Stimulated activated CD8-positive, alpha-beta memory T cell treated with anti-CD3 and anti-CD28 coated beads, Interleukin-12 subunit alpha, Interleukin-12 subunit beta, amount 100 ng/mL, for 4 hours (primary cell): ENCODE measurements at places on chromosomes 2 and 18.
A peak's percentile ranks its signal among the peaks of the same experiment; 100 is the strongest.

- no peak for DNase-seq
Measured at GRCh38 chr18:42094875-42095274, 139.8 kb downstream of the PIK3C3 start.

DNA sequence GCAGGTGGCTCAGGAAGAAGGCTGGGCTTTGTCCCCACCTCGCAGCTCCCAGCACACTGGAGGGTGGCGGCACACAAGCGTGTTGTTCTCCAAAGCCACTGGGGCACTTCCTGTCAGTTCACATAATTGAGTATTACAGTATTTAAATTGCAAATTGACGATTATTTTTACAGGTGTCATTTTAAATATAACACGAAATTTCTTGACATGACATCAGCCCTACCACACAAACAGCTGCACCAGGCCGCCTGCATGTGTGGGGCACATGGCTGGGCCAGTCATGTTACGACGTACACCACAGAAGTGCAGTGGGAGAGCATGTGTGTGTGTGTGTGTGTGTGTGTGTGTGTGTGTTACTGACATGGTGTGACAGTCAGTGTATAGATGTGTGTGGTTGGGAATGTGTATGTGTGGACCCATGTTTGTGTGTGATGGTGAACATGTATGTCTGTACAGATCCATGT, 155.6 kb downstream of the TTC32 start:
- DNase-seq, result no peak

- no peak for DNase-seq
Measured at GRCh38 chr2:173150963-173151362, 75.3 kb downstream of the MAP3K20 start.

- no peak for DNase-seq
Measured at GRCh38 chr2:52288596-52288995, 1256.7 kb upstream of the NRXN1 start.

DNA sequence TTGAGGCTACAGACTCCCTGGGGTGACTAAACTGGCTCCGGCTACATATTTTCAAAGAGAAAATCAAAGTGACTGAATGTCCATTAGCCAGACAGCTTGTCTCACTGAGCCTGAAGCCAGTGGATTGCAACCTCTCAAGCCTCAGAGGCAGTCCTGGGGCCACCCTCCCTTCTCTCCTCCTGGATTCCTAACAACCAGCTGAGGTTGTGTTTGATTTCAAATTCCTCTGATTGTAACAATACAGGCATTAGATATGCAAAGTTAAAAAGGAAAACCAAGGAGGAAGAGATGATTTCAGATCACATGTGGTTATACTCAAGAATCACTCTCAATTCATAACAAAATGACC, 101.0 kb upstream of the LMAN1 start:
- no peak for DNase-seq

GRCh38 chr2:101152272-101153076, 1.3 kb upstream of the TBC1D8 start:
- DNase-seq, result no peak

DNA sequence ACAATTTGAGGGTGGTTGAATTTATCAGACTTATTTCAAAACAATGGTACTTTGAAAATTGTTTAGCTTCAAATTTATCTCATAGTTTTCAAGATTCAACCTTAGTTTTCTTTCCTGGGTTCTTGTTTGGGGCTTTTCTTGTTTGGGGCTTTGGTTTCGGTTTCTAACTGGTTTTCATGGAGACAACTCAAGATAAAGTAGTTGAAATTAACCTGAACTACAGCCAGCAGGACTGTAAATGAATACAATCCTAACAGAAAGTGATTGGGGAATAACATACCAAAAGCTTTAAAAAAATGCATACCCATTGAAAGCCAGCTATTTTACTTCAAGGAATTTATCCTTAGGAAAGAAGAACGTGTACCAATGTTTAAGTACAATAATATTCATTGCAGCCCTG, 133.5 kb upstream of the SLC14A2 start:
- DNase-seq, result no peak

GRCh38 chr2:216003876-216004696, 9.3 kb downstream of the MREG start:
- DNase-seq, result no peak

- DNase-seq, result no peak
Measured at GRCh38 chr18:23617412-23618014, 31.2 kb upstream of the NPC1 start.

GRCh38 chr18:57837917-57838548, 34.9 kb upstream of the ATP8B1 start:
- DNase-seq, result no peak

GRCh38 chr2:230356084-230356483, 29.1 kb downstream of the SP140L start:
- no peak for DNase-seq

DNA sequence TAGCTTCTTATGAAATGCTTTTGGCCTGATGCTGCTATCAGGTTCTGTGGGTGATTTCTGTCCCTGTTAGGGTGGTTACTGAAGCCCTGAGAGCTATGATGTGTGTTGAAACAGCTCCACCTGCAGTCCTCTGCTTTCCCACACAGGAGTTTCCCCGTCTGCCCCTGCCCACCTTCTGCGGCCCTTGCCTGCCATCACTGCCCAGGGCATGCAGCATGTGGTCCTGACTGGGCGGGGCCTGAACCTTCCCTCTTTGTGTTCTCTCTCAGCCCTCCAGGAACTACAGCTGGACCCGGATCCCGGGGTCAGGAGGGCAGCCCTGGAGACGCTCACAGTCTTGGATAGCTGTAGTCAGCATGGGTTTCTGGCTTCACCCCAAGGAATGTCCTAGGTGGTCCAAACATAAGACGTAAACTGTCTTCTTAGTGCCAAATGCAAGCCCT, 21.4 kb downstream of the HJURP start:
- DNase-seq, result no peak

- no peak for DNase-seq
Measured at GRCh38 chr18:76374330-76375281, 120.4 kb downstream of the ZNF516 start.

GRCh38 chr2:169771021-169771420, 27.6 kb upstream of the SSB start:
- DNase-seq, result no peak

GRCh38 chr2:16767789-16768476, 102.3 kb upstream of the CYRIA start:
- no peak for DNase-seq

DNA sequence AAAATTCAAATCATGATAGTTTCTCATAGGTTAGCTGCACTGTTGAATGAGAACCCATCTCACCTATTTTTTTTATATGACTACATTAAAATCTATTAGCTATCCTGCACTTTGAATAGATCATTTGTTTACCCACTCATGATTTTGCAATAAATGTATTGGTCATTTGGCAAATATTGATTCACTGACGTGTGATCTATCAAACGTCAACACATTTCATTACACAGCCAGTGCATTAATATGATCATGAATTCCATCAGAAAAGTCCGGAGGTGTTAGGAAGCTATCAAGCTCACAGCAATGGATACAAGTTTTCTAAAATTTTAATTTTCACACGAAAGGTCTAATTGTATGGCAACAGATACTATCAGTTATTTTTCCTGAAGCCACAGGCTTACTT, 128.2 kb upstream of the ID2 start:
- no peak for DNase-seq

DNA sequence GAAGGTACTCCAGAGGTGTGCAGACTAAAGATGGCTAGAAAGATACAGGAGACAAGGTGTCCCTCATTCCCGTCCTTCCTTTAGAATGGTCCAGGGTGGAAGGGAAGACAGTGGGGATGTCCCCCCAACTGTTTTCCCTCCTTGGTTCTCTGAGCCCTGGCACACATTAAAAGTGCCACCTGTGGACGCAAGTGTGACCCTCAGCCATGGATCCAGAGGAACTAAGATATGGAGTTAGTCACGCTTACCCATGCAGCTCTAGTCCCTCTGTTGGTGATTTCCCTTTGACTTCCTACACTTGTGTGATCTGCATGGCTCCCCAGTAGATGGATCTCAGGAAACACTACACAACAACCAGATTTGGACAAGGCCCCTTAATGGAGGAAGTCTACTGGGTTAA, 113.1 kb upstream of the SRD5A2 start:
- DNase-seq, result no peak

DNA sequence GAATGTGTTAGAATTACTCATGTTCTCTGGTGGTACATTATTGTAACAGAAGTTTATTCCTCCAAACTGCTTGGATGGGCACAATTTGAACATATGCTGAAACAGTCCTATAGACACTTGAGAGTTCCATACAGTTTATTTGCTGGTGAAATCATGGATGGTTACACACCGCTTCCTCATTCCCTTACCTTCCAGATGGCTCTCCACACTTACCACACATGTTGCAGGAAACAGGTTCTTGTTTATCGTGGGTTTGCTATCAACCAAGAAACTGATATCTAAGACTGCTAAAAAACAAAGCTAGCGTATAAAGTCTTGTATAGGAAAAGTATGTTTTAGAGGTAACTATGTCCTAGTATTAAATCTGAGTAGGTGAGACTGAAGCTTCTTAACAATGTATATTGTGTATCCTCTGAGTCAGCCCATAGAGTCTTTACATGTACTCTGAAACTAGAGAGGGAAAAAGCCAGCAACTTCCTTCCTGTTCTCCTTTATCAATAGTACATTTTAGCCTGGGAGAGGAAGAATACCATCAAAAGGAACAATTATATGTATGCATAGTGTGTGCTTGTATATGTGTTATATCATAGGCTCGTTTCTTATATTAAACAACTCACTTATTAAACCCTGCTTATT, 313.1 kb downstream of the PLCL1 start:
- DNase-seq, result no peak

DNA sequence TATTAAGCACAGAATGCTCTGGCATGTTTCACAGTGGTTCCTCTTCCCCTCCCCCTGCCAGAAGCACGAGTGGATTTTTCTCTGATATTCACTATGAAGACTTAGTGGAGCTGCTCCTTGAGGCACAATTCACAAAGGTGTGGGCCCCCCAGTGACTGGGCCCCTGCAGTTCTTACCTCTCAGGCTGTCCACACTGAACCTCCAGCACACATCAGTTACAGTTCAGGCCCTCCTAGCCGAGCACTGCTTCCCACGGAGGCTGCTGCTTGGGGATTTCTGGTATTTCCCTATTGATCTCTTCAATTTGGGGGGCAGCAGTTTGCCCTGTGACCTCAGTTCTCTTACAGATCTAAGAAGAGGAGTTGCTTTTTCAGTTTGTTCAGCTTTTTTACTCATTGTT, 236.1 kb downstream of the SH3RF3 start:
- no peak for DNase-seq

GRCh38 chr18:42080340-42080739, 125.3 kb downstream of the PIK3C3 start:
- no peak for DNase-seq

GRCh38 chr2:162840598-162841246, 2.2 kb upstream of the KCNH7 start:
- DNase-seq, result no peak

DNA sequence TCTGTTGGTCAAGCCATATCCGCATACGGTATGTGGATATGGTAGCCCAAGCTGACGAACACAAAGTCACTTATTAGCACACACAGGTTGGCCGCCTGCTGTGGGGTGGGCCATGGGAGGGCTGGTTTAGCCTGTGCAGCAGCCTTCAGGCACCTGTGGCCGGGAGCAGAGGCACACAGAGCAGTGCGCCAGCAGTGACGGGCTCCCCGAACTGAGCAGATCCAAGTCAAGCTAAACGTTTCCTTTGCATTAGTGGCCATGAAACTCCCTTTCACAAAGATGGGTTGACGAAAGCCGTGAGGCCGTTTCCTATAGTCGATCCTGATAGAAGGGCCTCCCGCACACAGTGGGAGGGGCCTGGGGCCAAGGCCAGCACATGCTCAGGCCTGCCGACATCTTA, 72.1 kb downstream of the TSHZ1 start:
- no peak for DNase-seq

GRCh38 chr2:160694631-160695030, 201.0 kb upstream of the RBMS1 start:
- DNase-seq, result no peak

- DNase-seq, result no peak
Measured at GRCh38 chr2:45700407-45701013, 49.0 kb downstream of the PRKCE start.

DNA sequence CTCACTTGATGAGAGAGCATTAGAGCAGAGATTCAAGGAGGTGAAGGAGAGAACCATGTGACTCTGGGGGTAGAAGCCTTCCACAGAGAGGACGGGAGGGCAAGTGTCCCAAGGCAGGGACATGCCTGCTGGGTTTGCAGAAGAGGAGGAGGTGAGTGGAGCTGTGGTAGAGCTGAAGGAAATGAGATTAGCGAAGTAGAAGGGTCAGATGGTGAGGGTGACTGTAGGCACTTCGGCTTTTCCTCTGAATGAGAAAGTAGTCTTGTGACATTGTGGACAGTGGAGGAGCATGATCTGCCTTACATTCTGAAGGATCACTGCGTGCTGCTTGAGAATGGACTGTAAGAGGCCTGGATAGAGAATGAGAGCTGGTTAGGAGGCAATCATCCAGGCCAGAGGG, 126.0 kb downstream of the NXPH2 start:
- no peak for DNase-seq

- DNase-seq, result no peak
Measured at GRCh38 chr18:21996351-21996826, 173.0 kb upstream of the GATA6 start.

DNA sequence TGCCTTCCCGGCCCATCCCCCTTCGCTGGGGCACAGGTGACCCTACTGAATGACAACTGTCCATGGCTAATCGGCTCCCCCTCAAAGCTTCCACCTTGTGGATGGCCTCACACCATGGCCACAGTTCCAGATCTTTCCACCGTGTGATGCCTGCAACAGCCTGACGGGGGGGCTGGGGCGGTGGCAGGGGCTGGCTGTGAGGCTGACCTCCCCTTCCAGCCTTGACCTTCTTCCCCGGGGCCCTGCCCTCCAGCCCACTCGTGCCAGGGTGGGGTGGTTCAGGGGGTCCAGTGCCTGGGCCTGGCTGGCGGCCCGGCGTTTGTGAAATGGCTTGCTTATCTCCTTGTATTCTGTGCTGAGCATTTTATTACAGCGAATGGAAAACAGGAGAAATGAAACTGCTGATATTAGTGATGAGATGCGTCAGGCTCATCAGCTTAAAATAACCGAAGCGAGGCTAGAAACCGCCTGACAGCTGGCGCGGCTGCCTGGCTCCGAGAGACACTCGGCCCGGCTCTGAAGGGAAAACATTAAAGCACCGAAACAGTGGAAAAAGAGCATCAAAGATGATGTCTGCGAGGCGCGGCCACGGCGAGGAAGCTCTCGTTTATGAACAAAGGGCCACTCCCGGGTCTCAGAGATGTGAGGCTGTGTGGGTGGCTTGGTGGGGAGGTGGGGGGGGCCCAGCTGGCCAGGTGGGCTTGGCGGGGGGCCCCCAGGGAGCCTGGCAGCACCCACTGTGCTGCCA, 916 bp upstream of the PDCD1 start:
- peak; percentile 58 for DNase-seq

DNA sequence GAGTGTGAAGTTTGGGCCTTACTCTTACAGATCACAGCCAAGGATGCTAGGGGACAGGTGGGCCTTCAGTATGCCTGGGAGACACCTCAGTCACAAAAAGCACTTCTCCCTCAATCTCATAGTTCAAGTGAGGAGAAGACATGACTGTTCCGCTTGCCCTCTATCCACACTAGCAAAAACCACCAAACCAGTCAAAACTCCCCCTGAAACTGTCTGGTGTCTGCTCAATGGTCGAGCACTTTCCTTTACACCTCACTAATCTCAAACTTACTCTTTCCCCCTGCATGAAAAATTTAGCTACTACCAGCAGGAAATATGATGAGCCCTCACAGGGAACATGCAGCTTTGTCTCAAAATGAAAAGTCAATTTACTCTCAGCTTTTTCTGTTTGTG, 232.2 kb downstream of the TRIB2 start:
- no peak for DNase-seq

GRCh38 chr18:48348739-48349138, 60.4 kb downstream of the ZBTB7C start:
- no peak for DNase-seq

- DNase-seq, result no peak
Measured at GRCh38 chr2:12637754-12638153, 79.0 kb upstream of the TRIB2 start.
